Esophagus squamous epithelium (tissue), 5 donors: ENCODE measurements at places on chromosomes 6 and 20. TPM values are rescaled to one million over a fixed set of nuclear protein-coding genes. Genes with fewer than 3 reads are reported as not detected.

RWDD2A gene
- 0.80 TPM for total RNA-seq

EDN3 gene
- total RNA-seq, result 9.3 TPM

OPRM1 gene
- total RNA-seq, result not detected

HSPA1B gene
- total RNA-seq, result 239 TPM

PTPN1 gene
- total RNA-seq, result 27.7 TPM

BPIFA1 gene
- total RNA-seq, result not detected

GRCh38 chr6:727856-728255, 34.9 kb upstream of the EXOC2 start:
- H3K4me3 ChIP-seq, result no peak overlapping the region
- H3K4me1 ChIP-seq, result no peaks in the 10 kb centered on the region
- H3K27me3 ChIP-seq, result no peaks in the 10 kb centered on the region
- H3K27ac ChIP-seq, result no peak overlapping the region

DNA sequence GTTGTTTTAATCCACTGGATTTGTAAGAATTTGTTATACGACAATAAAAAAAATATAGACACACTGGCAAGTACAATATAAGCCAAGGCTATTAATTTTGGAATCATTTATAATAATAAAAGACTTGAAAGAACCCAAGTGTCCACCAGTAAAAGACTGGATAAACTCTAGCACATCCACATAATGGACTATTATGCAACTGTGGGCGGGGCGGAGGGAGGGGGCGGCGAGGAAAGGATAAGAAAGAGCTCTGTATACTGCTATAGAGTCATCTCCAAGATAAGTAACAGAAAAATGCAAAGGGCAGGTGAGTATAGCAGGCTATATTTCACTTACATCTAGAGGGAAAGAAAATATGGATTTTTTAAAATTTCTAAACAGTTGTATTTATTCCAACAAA, 123.3 kb downstream of the TBC1D32 start:
- peaks cover 8% of the 10 kb centered on the region for H3K4me1 ChIP-seq
- no peaks in the 10 kb centered on the region for H3K27me3 ChIP-seq
- no peak overlapping the region for H3K4me3 ChIP-seq
- H3K36me3 ChIP-seq, result peaks cover 15% of the 10 kb centered on the region
- H3K27ac ChIP-seq, result no peak overlapping the region

DNA sequence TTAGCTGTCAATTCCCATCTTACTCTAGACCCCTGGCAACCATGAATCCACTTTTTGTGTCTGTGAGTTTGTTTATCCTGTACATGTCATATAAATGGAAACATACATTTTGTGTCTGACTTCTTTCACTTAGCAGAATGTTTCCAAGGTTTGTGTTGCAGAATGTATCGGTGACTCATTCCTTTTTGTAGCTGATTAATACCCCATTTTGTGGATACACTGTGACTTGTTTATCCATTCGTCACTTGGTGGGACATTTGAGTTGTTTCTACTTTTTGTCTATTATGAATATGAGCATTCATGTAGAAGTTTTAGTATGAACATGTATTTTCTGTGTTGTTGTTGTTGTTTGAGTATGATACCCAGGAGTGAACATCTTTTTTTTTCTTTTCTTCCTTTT, 21.4 kb downstream of the CDYL start:
- H3K4me1 ChIP-seq, result peaks cover 4% of the 10 kb centered on the region
- H3K27ac ChIP-seq, result no peak overlapping the region
- H3K27me3 ChIP-seq, result no peaks in the 10 kb centered on the region
- H3K4me3 ChIP-seq, result no peak overlapping the region
- DNase-seq, result no peak

- no peaks in the 10 kb centered on the region for H3K27me3 ChIP-seq
- H3K27ac ChIP-seq, result no peak overlapping the region
- no peak for DNase-seq
- H3K4me3 ChIP-seq, result no peak overlapping the region
- no peaks in the 10 kb centered on the region for H3K36me3 ChIP-seq
These were observed 542.3 kb upstream of the JARID2 start for GRCh38 chr6:14703586-14703985.

GRCh38 chr6:98678481-98678880, 155.9 kb upstream of the POU3F2 start:
- H3K36me3 ChIP-seq, result no peaks in the 10 kb centered on the region
- H3K27me3 ChIP-seq, result no peaks in the 10 kb centered on the region
- H3K4me3 ChIP-seq, result no peak overlapping the region
- no peak overlapping the region for H3K27ac ChIP-seq
- DNase-seq, result no peak

DNA sequence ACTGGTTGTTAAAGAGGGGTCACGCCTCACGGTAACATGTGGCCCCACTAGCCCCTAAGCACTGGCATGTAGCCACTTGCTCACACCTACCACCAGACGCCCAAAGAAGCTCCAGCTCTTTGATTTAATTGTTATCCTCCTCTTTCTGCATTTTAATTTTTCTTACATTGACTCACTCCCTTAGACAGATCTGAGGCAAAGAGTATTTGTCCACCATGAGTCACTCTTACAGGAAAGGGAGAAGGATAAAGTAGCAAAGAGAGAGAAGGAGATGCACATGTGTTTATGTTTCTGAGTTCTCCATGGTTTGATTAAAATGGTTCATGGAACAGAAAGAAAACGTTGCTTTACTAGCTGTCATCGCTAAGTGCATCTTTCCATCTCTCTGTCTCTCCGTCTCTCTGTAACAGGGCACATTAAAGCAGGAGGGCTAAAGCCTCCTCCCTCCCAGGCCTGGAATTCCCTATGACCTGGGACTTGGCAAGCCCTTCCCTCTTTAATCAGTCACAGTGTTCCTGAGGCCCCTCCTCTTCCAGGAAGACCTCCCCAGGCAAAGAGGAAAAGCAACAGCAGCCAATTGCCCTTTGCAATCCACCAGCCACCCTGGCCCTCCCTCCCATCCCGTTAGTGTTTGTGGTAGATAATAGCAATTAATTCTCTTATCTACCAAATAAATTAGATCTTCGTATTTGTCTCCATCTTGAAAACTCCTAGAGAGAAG, 112.8 kb upstream of the TSHZ2 start:
- H3K4me1 ChIP-seq, result peaks cover 3% of the 10 kb centered on the region
- H3K36me3 ChIP-seq, result no peaks in the 10 kb centered on the region
- no peak overlapping the region for H3K4me3 ChIP-seq
- no peaks in the 10 kb centered on the region for H3K27me3 ChIP-seq
- no peak overlapping the region for H3K27ac ChIP-seq
- DNase-seq, result no peak

GRCh38 chr20:63178889-63179686, 36.8 kb downstream of the YTHDF1 start:
- peaks cover 43% of the 10 kb centered on the region for H3K27me3 ChIP-seq
- no peak for DNase-seq
- H3K27ac ChIP-seq, result no peak overlapping the region

GRCh38 chr6:131510094-131510493, 62.9 kb upstream of the ARG1 start:
- no peaks in the 10 kb centered on the region for H3K36me3 ChIP-seq
- no peaks in the 10 kb centered on the region for H3K27me3 ChIP-seq
- no peak overlapping the region for H3K4me3 ChIP-seq
- no peak for DNase-seq
- H3K27ac ChIP-seq, result no peak overlapping the region
